ENCODE measurements at places on chromosomes 2 and 18.

DNA sequence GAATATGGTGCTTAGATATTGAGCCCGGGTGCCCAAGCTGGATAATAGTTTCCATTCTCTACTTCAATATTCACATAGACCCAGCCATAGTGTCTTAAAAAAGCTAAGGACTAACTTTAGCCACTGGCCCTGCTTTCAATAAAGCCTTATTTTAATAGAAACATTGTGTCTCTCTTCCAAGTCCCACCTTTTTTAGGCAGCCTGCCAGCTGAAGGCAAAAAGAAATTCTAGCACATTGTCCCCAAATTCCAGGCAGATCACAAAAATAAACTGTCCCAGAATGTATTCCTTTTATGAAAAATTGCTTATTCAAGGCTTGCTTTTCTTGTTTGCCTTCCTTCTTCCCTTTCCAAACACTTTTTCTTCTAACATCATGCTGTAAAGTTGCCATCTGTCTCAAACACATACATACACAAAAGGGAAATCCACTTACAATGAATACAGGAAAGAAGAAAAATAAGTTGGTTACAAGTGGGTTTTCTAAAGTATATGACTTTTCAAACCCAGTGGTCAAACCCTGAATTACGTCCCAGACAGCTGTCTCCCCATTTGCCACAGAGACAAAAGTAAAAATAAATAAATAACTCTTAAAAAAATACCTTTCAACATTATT, 778.5 kb downstream of the BCL11A start:
- DNase-seq, result no peak

DNA sequence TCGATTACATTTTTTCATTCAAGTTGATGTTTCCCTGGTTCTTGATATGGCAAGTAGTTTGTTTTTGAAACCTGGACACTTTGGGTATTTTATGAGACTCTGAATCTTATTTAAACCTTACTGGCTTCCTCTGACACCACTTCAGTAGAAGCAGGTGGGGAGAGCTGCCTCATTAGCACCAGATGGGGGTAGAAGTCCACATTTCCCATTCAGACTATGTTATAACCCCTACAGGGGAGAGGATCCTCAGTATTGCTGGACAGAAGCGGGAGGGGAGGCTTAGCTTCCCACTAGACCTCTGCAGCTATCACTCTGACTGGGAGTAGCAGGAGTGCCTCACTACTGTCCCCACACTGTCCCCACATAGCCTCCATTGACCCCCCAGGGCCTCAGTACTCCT, 145.3 kb upstream of the SLC35G4 start:
- DNase-seq, result no peak

DNA sequence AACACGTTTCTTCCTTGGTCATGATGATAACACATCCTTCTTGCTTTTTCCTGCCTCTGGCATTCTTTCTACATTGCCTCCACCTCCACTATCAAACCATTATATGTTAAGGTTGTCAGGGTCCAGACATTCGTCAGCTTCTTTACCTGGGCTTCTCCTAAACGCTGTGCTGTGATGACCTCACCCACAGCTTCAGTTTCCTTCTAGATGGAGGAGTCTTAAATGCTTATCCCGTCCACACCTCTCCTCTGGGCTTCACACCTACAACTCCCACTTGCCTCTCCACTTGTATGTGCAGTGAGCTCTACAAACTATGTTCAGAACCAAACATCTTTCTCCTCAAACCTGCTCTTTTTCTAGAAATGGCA, 666 bp upstream of the STAT1 start:
- no peak for DNase-seq

DNA sequence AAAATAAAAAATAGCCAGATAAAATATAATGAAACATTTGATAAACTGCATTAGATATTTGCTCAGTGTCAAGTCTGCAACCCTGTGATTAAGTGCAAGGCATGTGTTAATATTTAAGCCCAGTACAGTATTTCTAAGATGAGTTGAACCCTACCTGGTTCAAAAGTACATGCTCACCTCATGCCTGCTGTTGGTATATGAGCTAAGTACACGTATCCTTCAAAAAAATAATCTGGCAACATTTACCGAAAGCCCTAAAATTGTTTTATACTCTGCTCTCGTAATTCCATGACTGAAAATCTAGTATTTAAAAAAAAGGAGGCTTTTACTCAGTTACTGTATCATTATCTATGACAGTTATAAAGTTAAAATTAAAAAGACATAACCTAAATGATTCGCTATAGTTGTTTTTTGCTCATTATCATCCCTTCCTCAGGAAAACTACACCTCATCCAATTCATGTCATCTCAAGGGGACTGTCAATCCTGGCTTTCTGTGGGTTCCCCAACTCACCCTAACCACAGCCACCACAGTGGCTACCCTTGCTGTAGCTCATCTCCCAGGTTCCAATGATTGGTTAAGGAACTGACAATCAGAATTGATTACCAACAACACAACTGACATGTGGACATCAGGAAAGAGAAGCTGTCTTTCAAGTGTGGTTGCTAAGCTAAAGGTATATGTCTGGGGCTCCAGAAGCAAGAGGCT, 10.6 kb downstream of the TLK1 start:
- DNase-seq, result no peak

DNA sequence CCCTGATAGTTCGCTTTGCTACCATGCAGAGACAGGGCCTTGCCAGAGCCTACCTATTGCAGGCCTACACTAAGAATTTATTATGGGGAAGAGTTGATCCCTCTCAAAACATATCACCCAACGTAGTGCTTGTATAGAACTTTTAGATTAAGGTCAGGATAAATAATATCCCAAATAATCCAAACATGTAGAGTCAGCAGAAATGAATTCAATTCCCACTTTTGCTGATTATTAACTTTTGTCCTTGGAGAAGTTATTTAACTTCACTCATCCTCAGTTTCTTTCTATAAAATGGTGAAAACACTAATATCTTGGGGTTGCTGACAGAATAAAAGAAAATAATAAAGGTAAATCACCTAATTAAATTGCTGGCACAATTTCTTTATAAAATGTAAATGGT, 294.1 kb downstream of the XIRP2 start:
- no peak for DNase-seq

GRCh38 chr2:133324150-133324561, 244.1 kb downstream of the NCKAP5 start:
- DNase-seq, result no peak

DNA sequence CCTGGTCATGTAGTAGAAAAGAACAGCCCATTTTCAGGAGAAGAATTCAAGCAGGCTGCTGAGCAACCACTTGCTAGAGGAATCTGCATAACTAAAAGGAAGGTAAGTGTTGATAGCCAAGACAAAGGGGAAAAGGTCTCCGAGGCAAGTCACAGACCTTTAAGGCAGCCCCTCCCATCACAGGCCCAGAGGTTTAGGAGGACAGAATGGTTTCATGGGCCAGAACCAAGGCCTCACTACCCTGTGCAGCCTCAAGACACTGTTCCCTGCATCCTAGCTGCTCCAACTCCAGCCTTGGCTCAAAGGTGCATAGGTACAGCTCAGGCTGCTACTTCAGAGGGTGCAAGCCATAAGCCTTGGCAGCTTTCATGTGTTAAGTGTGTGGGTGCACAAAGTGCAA, 238.6 kb upstream of the CYP26B1 start:
- no peak for DNase-seq

- no peak for DNase-seq
These were observed 451.0 kb upstream of the SETBP1 start for GRCh38 chr18:44229693-44230108.

DNA sequence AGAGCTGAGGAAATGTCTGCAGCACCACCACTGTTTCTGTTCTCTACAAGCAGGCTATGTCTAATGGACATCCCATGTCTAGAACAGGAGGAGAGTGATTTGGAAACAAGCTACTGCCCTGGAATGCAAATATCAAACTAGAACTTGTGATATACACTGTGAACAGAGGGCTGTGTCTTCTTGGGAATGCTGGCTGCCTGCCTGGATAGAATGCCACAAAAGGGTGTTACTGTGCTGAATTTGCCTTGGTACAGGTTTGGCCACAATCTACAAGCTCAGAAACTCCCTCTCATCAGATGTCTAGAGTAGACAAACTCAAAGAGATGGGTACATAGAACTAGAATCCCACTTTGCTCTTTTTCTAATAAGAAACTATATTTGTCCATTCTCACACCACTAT, 170.5 kb downstream of the NYAP2 start:
- DNase-seq, result no peak

DNA sequence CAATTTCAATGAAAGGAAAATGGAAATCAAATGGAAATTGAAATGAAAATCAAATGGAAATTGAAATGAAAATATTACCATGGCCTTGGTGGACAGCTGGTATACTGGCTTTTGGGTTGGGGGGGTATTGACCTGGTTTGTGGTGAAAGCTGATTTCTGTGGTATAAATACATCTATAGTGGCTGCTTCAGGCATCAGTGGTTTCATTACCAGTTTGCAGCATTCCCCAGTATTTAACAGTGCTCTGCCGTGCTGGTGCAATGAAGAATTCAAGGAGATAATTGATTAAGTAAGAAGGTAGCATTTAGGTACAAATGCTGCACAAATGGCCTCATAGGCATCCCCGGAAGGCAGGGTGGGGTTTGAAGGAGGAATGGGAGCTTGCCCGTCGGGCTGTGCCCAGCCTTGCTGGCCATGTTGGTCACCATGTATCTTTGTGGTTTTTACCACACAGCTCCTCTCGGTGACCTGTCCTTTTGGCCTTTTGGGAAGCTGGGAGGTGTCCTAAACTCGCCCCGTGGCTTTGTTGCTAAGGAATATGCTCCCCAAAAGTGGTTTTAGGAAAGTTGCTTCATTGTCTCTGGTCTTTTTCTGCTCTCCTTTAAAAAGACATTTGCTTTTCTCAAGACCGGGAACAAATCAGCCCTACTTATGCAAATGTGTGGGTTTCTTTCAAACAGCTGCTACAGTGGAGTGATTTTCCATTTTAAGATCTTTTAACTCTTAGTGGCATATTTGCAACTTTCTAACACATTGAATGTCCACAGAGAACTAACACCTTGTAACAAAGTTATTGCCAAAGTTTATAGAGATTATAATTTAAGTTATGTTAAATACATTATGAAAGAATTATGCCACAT, 28.6 kb downstream of the SNTG2 start:
- peak; percentile 85 for DNase-seq

DNA sequence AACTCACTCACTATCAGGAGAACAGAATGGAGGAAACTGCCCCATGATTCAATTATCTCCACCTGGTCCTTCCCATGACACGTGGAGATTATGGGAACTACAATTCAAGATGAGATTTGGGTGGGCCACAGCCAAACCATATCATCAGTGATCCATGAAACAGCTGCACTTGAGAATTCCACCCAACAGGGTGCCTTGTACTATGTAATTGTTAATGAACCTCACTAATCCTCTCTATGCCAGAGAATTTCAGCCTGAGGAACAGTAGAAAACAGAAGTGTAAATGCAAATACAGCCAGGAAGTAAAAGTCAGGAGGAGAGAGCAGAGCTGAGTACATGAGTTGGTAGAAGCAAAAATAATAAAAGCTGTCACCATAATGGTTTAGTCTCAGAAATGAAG, 261.4 kb downstream of the EPHA4 start:
- DNase-seq, result no peak

- no peak for DNase-seq
These were observed 13.3 kb downstream of the BABAM2 start for GRCh38 chr2:27903649-27904404.

DNA sequence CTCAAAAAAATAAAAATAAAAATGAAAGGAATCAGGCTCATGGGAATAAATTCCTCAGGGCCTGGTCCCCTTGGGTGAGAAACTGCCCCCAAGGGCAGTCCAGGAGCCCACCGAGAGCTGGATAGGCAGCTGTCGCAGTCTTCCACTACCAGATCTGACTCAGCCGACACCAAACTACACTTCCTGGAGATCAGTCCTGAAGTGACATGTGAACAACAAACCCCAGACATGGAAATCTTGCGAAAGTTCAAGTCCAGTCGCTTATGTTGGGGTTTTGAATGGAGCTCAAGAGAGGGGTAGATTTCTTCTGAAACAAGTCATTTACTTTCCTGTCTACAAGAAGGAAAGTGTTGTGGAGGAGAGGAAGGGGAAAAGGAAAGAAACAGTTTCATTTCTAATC, 12.9 kb downstream of the ADCY3 start:
- DNase-seq, result no peak

DNA sequence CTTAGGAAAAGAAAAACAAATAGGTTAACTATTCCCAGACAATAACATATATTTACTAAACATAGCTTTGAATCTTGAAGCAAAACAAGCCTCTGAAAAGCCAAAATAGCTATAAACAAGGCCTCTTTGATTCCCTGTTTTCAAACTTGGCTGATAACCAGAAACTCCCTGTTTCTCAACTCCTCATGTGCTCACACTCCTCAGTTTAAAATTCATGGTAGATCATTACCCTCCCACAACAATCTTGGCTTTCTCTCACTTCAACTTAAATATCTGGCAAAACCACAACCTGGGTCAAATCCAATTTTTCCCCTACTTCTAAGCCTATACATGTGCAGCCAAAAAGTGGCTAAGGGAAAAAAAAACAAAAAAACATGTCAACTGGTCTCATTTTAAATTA, 15.6 kb downstream of the SUCLG1 start:
- DNase-seq, result no peak

Measured in HAP-1 (cell line).